ENCODE measurements at places on chromosomes 16 and 17.
A peak's percentile ranks its signal among the peaks of the same experiment; 100 is the strongest.

DNA sequence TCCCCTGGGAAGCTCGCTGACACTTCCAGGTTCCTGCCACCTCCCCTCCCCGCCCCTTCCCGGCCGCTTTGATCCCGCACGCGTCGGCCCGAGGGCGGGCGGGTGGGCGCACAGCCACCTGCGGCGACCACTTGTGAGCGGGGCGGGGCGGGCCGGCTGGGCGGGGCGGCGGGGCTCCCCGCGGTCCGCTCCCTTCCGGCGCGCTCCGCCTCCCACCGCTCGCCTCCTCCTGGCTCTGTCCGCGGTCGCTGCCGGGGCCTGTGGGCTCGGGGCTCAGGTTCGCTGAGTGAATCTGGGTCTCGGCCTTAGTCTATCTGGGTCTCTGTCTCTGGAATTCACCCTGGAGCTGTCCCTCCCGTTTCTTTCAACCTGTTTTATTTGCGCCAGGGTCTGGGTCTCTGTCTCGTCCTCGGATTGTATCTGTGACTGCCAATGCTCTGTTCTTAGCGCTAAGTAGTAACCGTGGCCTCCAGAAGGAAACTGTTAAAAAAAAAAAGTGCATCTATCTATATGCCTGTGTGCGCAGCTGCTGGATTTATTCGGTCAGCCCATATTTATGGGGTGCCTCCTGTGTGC lies 2.7 kb upstream of the HES7 start:
- peak; percentile 79 for DNase-seq

DNA sequence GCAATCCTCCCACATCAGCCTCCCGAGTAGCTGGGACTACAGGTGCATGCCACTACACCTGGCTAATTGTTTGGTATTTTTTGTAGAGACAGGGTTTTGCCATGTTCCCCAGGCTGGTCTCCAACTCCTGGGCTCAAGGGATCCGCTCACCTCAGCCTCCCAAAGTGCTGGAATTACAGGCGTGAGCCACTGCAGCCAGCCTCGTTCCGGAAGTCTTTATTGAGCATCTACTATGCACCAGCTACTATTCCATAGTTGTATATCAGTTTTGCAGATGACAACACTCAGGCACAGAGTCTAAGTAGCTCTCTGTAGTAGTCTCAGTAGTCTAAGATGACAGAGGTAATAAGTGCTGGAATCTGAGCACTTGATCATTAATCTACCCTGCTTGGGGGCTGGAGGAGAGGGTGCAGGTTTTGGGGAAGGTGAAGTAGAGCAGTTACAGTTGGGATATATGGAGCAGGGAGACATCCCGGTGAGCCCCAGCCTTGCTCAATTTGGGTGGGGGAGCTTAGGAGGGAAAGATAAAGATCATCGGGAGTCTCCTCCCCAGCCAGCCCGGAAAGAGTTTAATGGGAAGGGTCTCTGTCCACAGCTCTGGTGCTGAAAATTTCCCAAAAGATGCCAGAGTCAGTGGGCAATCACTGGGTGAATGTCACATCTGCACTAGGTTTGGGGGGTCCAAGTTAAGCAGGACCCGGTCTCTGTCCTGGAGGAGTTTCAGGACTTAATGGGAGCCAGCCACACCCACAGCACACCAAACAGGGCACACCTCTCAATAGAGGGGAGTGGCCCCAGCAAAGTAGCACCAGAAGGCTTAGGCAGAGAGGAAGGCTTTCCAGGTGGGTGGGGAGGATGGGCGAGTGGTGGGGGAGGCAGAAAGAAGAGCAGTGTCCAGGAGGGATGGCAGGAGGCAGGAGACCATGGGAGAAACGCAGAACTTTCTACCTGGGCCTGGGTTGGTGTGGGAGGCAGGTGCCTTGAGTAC lies 1.7 kb downstream of the OTOP3 start:
- no peak for DNase-seq

- DNase-seq = no peak
Measured at GRCh38 chr17:38587203-38587602, 18.5 kb downstream of the SRCIN1 start.

DNA sequence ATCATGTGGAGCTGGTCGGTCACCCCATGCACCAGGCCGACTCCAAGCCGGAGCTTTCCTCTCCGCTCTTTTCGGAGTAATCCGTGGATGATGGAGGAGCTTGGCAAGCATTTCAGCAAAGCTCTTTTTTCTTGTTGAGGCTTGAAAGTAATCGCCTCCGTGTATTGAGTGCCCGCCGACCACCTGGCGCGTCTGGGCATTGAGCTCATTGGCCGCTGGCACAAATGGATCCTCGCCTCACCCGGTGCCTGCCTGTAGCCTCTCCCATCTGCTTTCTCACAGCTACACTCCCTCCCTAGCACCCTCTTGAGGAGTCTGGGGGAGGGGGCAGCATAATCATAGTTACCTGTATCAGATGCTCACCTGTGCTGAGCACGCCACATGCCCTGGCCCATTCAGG lies 148.9 kb downstream of the CMIP start:
- DNase-seq = no peak

DNA sequence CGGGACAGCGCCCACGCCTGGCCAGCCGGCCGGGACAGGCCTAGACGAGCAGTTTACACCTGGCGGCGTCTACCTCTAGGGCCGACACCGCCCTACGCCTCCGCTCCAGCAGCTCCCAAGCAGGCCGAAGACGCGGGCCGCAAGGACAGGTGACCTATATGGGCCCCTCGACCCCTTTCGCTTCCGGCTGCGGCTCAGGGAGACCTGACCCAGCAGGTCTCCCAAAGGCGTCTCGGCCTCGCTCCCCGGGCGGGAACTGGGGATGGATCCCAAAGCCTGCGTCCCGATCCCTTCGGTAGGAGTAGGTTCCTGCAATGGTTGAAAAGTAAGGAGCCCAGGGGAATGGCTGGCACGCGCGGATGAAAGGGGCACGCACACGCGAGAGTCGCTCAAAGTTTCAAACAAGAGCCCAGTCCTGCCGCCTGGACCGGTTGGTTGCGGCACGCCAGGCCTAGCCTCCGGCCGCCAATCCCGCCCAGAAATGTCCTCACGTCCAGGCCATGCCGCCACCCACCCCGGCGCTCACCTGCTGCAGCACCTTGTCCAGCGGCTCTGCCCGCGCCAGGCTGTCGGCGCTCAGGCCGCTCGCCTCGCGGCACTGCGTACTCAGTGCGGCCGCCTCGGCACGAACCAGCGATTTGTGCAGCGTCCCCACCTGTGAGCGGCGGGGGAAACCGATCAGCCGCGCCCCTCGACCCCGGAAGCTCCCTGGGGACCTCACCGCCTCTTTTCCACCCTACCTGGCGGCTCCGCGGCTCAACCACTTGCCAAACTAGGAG lies 630 bp downstream of the ESRP2 start:
- DNase-seq = no peak

DNA sequence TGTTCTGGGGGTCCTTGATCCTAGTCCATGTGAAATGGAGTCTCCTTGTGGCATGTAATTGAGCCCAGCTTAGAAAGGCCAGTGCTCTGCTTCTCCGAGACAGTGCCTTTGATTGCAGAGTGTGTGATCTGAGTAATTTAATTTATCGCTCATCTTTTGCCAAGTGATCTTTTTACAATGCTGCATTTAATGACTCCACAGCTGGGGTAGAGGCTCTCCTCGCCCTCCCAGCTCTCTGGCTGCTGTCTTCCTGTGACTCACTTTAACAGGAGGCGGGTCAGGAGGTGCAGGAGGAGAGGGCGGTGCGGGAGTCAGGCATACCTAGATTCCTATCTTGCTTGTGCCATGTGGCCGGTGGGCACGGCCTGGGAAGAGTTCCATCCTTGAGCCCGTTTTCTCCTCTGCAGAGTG lies 113.4 kb upstream of the FOXF1 start:
- DNase-seq = no peak

- DNase-seq = no peak
Measured at GRCh38 chr17:63911041-63911635, at the start of gene CSHL1. Gene CSHL1, minus strand, starts transcription at chr17:63911258. Its CDS starts 62 bp downstream, at chr17:63911196.

GRCh38 chr17:75261336-75262111 lies at the start of the genes GGA3 and MRPS7:
Gene GGA3, minus strand, starts transcription at chr17:75261606. Its CDS starts 19 bp downstream, at chr17:75261587.
Gene MRPS7, plus strand, starts transcription at chr17:75261879. Its CDS starts 22 bp downstream, at chr17:75261901.
- peak; percentile 96 for DNase-seq

- no peak for DNase-seq
Measured at GRCh38 chr17:43028221-43028861, 3.3 kb downstream of the RND2 start.

DNA sequence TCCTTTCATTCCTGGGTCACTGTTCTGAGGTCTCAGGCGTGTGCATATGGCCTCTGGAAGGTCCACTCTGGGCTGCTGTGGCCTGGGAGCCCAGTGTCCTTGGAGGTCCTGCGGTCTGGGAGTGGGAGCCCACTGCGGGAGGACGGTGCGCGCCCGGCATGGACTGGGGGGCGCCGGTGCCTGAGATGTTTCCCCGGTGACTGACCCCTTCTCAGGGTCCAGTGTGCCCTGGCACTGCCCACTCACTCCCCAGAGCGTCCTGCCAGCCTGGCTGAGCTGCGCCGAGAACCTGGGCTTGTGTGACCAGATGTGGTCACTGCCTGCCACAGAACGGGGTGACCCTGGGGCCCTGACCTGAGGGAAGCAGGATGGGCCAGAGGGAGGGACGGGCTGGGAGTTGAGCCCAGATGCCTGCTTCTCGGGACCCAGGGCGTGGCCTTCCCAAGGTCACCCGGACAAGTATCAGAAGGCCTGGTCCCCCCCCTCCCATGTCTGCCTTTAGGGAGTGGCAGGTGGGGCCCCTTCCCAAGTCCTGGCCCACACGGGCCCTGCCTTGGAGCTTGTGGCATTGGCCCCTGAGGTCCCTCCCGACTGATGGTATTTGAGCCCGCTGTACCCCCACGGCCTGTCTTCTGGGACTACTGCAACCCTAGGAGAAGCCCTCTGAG lies 1.1 kb upstream of the RHBDL1 start:
- DNase-seq = no peak

GRCh38 chr16:66366433-66367299 lies at the start of gene CDH5:
Gene CDH5, plus strand, starts transcription at chr16:66366691. Its CDS starts 12,647 bp downstream, at chr16:66379338.
- no peak for DNase-seq

- no peak for DNase-seq
Measured at GRCh38 chr17:44881145-44881544, 18.1 kb downstream of the EFTUD2 start.

- no peak for DNase-seq
Measured at GRCh38 chr16:1073566-1074378, 1.2 kb downstream of the SSTR5 start.

DNA sequence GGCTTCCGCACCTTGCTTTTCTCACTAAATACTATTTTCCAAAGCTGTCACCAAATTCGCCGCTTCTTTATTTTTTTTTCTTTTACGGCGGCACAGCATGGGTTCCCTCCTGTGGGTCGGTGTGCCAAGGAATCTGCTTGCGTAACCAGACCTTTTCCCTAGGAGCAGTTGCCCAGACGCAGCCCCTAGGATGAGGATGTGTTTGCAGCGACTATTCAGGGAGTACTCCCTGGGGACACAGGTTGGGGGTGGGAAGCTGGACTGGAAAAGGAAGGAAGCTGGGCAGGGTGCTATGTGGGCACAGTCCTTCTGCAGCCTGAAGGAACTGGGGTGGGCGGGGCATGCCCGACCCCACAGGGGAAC lies 49.0 kb upstream of the ZCCHC14 start:
- DNase-seq = no peak

- no peak for DNase-seq
Measured at GRCh38 chr17:45073414-45074070, 12.4 kb downstream of the NMT1 start.

DNA sequence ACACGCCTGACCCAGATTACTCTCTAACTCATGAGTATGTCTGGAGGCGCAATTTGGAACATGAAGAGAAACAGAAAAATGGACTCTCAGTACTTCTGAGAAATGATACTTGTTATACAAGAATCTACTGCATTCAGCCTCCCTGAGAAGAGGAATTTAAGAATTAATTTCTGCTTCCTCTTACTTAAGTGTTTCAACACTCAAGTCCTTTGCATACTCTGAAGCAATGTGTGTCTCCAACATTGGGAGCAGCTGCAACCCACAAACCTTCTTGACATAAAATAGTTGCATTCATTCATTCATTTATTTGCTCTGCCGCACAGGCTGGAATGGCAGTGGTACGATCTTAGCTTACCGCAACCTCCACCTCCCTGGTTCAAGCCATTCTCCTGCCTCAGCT lies 199.8 kb downstream of the NPIPA7 start:
- no peak for DNase-seq

DNA sequence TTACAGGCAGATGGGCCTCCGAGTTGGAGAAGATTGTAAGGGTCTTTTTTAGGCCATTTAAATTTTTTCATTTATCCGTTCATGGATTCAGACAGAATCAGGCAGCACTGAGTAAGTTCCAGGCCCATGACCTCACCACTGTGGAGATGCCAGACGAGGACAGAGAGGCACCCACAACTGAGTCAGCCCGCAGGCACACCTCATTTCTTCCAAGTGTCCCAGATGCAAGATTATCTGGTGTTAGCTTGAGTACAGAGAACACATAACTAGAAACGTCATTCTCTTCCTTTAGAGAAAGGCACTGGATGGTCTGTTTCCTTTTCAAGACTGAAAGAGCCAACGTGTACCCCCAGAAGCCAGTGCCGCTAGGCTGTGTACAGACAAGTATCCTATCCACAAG lies 16.9 kb downstream of the CLEC16A start:
- no peak for DNase-seq

GRCh38 chr17:7573324-7574080 lies 5.9 kb upstream of the CD68 start:
- DNase-seq = peak; percentile 94

GRCh38 chr16:84033251-84034195 lies 9.1 kb downstream of the SLC38A8 start:
- no peak for DNase-seq

- no peak for DNase-seq
Measured at GRCh38 chr17:78954684-78955083, 25.0 kb downstream of the LGALS3BP start.

- no peak for DNase-seq
Measured at GRCh38 chr16:15810411-15810810, 46.4 kb downstream of the MYH11 start.

GRCh38 chr17:27946513-27946912 lies 53.3 kb upstream of the LYRM9 start:
- DNase-seq = no peak

DNA sequence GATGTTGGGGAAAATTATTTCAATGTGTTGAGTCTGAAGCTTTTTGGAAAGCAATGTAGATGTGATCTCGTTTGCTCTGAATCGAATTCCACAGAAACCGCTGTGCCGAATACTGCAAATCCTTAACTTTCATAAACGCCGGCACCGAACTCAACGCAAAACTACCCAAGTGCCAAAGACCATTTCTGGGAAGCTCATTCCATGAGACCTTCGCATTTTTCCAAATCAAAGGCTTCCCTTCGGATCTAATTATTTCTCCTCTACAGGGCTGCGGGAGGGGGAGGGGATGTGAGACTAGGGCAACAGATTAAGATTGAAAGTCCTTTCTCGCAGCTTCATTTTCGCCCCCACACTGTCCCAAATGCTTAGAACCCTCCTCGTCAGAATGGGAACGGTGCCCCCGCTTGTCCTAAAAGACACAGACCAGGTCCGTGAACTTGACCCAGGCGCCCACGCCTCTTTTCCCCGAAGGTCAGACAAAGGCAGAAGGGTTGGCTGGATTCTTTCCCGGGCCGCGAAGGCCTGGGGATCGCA lies 4.0 kb downstream of the PRAC1 start:
- DNase-seq = no peak
